ENCODE measurements at places on chromosomes 1 and 21.

DNA sequence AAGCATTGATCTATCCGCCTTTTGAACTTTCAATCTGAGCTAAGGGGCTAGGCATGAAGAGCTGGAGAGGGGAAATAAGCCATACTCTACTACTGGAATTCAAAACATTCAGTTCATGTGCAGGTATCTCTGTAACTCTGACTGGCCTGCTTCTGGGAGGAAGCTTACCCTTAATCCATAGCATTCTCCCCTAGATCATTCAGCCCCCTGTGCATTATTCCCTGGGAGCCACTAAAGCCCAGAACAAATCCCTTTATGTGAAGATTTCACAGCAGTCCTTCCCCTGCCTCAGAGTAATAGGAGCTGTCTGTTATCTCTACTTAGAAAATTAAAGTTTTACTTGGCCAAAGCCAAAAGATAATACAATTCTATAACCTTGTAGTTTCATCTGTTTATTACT lies 300.7 kb downstream of the SEC16B start:
- DNase-seq, result no peak

DNA sequence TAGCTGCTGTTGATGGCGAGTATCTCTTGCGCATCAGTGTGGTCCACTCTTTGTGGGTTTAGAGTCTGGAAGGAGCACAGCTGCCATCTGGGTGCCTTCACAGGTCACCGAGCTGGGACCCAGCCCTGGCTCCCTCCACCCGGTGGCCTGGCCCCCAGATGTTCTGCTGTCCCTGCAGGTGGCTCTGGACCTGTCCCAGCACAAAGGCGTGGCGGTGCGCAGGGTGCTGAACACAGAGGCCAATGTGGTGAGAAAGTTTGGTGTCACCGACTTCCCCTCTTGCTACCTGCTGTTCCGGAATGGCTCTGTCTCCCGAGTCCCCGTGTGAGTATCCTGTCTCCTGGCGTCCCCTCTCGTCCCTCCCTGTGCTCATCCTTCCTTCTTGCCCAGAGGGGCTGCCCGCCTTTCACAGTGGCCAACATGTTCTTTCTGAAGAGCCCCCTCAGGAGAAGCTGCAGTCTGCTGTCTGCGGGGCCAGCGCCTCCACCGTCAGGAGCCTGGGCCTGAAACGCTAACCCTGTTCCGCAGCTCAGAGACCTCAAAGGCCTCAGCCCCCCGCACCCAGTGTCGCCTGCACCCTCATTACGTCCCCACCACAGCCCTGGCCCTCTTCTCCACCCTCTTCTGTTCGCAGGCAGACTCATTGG lies 27.4 kb downstream of the QSOX1 start:
- DNase-seq, result no peak

GRCh38 chr1:109589177-109589576 lies 30.2 kb downstream of the GNAT2 start:
- DNase-seq, result no peak

- DNase-seq, result no peak
These were observed 46.7 kb downstream of the PHC2 start for GRCh38 chr1:33384040-33384812.

DNA sequence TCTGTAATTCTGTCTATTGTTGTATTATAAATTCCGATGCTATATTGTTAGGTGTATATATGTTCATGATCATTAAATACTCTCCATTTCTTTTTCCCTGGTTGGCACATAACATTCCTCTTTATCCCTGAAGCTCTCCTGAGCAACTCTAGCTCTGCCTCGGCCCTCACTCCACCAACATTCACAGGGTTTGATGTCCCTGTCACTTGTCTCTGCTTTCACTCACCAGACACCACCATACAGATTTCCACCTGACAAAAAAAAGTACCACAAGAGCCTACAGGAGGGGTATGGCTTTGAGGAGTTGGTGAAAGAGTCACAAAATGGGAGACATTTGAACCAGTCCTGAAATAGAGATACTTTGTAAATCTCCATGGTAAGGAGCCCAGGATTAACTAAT lies 8.8 kb upstream of the TSPEAR start:
- no peak for DNase-seq

DNA sequence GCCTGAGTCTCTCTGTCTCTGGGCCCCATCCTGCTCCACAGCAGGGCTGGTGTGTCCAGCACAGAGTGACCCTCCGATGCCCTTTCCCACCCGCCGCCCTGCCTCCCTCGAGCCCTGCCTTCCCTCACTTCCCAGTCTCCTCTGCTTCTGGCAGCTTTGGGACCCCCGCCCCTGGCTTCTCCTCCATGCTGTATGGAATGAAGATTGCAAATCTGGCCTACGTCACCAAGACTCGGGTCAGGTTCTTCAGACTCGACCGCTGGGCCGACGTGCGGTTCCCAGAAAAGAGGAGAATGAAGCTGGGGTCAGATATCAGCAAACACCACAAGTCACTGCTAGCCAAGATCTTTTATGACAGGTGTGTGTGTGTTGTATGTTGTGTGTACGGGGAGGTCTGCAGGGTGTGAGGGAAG lies 14.3 kb downstream of the MOV10 start:
- no peak for DNase-seq

Data from GM13976 (cell line).